GDM1 (cell line): ENCODE measurements at places on chromosomes 4 and X.

DNA sequence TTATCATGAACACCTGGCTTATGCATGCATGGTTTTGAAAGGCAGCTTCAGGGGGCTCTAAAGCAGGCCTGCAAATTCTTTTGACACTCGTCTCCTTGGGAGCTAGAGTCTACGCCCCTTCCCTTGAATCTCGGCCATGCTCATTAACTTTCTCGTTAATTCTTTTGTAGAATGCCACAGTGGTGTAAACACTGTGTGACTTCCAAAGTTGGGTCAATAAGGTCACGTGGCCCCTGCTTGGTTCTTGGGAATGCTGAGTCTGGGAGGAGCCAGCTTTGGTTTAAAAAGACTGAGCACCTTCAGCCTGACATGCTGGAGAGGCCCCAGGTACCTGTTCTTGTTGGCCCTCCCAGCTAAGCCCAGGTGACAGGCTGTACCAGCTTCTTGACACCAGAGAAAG is 228.4 kb downstream of the DHRSX start:
- DNase-seq = no peak

DNA sequence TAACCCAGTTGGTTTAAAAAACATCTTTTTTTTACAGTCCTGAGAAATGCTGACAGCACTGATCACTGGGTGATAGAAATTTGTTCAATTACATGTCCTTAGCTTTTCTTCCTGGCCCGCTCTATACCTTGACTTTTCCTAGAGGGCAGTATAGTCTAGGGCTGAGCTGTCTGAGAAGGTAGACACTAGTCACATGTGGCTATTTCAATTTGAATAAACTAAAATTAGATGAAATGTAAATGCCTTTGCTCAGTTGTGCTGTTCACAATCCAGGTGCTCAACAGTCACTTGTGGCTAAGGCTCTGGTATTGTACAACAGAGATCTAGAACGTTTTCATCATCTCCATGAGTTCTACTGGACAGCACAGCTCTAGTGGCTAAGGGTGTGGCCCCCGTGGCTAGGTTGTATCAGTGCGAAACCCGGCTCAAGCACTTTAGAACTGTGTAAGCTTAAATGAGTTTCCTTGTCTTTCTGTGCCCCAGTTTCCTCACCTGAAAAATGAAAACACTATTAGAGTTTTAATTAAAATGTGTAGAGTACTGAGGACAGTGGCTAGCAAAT is 111.6 kb upstream of the WDR17 start:
- no peak for DNase-seq

DNA sequence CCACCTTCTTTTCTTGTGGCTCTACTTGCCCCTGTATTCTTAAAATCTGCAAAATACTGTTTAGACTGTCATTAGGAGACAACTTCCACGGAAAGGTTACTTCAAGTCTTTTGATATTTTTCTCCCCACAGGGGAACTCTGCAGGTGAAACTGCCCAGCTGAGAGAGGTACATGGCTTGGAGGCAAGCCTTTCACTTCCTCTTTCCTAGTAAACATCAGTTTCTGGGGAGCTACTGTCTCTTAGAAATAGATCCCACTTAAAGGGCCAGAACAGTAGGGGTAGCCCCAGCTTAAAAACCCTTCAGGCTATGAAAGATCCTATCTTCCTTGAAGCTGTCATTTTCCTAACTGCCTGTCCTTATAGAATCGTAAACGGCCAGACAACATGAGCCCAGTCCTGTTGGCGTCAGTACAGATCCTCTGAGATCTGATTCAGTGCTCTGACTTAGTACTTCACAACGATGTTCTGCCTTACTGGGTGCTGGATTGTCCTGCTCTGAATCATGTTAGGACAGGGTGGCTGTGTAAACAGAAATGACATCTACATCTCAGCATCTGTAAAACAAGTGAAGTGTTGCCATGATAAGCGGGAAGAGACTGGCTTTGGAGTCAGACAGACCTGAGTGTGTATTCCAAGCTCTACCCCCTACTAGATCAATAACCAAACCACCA is 102.1 kb downstream of the ITIH6 start:
- no peak for DNase-seq

DNA sequence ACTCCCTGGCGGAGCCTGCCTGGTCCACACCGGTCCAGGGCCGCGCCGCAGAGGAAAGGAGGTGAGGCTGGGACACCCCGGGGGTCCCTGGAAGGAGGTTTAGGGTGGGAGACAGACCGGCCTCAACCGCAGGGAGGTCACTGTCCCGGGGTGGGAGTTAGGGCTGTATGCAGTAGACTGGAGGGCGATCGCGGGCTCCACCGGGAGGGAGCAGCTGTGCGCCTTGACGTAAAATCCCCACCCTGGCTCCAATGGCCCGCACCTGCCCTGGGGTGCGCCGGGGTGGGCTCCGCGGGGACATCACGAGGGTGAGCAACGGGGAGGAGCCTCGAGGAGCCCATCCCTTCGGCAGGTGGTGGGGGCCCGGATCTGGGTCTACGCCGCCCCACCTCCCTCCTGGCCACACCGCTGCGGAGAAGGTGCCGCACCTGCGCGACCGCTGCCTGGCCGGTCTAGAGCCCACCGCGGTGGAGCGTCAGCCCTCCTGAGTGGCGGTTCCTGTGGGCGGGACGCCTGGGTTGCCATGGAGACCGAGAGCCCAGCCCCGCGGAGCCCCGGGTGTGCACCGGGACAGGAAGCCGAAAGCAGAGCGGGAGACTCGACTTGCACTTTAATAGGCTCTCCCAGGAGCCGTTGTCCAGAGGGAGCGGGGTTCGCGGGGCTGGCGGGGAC is 105.1 kb downstream of the ADRA2C start:
- no peak for DNase-seq

DNA sequence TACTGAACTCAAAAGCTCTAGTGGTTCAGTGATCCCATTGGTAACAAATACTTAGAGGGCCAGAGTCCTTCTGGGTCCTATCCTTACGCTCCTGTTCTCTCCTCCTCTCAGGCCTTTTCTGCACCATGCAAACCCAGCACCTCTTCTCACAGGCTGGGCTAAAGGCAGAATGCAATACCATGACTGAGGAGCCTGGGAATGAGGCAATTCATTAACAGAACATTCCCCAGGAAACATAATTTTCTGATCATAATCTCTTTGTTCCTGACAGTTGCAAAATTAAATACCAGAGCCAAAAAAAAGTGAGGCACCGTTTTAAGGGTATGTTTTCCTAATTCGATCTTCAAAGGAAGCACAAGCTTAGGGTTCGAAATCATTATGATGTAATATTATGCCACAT is 9.0 kb downstream of the SORBS2 start:
- DNase-seq = no peak

GRCh38 chr4:3491681-3492405 is 28.7 kb downstream of the DOK7 start:
- no peak for DNase-seq

DNA sequence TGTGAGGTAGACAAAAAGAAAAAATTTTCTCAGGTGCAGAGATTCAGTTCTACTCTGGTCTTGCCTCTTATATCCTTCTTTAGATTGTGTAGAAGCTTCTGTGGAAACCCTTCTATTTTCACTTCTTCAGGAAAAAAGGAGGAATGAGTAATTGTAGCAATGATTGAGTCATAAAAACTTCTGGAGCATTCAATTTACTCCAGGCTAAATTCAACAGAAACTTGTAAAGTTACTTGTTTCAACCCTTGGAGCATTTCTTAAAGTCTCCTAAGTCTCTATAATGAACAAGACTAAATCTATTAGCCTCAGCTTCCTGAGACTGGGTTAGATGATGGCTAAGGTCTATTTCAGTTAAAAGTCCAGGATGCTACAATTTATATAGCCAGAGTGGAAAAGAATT is 29.9 kb downstream of the BOD1L1 start:
- no peak for DNase-seq

DNA sequence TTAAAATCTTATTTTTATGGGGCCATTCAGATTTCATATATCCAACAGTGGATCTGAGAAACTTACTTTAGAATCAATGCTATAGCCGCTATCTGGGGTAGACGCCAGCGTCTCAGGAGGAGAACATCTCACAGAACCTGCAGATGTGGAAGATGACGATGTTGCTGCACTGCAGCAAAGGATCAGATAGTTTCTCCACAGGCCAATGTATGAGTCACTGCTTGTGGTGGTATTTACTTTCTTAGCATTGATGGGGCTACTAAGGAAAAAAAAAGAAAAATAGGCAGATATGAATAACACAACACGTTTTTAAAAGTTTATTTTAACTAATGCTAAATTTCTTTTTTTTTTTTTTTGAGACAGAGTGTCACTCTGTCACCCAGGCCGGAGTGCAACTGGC is 85.9 kb downstream of the ZAR1 start:
- DNase-seq = no peak

- no peak for DNase-seq
Measured at GRCh38 chr4:5504486-5504885, 203.9 kb downstream of the EVC2 start.

DNA sequence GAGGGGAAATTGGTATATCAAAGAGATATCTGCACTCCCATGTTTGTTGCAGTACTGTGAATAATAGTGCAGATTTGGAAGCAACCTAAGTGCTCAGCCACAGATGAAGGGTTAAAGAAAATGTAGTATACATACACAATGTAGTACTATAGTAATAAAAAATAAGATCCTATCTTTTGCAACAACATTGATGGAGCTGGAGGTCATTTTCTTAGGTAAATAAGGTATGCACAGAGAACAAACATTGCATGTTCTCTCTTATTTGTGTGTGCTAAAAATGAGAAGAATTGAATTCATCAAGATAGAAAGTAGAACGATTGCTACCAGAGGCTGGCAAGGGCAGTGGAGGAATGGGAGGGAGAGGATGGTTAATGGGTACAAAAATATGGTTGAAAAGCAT is 117.9 kb upstream of the TRAM1L1 start:
- no peak for DNase-seq

- DNase-seq = no peak
Measured at GRCh38 chrX:154381271-154381670, 2.2 kb downstream of the EMD start.

DNA sequence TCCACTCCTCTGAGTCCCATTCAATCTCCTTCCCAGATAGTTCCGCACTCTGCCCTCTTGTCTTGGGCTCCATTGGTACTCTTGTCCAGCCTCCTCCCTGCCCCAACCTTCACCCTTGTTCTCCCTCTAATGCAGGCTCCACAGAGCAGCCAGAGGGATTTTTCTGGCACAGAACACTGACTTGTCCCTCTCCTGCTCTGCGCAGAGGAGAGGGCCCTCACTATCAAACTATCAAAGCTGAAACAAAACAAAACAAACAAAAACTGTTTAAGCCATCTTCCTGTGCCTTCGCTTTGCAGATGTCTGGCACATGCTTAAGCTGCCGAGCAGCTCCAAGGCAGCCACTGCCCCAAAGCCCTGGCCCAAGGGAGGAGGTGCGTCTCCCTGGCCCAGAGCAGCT is 2.9 kb downstream of the CNGA2 start:
- DNase-seq = no peak

GRCh38 chr4:15470128-15470475 is 420 bp downstream of the CC2D2A start:
- DNase-seq = no peak

- DNase-seq = no peak
Measured at GRCh38 chr4:148017801-148018200, 285.9 kb downstream of the ARHGAP10 start.

DNA sequence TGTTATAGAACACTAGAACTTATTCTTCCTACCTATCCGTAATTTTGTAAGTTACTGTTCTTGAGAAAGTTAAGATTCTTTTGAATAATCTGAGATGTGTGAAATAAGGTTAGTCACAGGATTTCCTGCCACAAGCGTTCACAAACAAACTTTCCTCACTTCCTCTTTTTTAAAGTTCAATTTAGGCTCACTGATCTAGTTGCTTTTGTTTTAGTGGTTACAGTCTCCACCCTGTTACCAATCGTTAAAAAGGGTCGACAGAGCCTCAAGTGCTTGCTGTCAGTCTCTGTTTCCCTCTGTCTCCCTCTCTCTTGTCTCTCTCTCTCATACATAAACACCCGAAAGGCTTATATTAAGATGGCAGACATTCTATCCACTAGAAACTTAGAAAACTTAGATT is 35.9 kb upstream of the STK26 start:
- peak; percentile 66 for DNase-seq

GRCh38 chrX:133335027-133335426 is 80.3 kb downstream of the GPC4 start:
- DNase-seq = no peak

DNA sequence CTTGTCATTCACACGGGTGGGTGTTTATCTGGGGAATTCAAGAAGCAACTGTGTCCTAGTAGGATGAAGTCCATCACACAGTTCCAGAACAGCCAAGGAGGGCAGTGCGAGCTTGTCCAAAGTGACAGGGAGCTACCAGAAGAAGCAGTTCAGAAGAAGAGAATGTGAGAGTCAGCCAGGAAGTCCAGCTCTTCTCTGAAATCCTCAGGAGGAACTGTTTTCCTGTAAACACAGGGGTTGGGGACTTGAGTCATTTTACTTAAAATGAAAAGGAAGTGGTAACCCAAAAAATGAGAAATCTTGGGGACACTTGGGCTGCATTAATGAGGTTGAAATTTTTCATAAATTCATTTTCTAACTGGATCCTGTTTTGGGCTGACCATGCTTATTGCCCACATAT is 8.2 kb upstream of the TLR10 start:
- DNase-seq = no peak

- no peak for DNase-seq
Measured at GRCh38 chr4:11028334-11028733, 343.8 kb upstream of the CLNK start.

GRCh38 chr4:60129740-60130139 is 1070.4 kb upstream of the ADGRL3 start:
- DNase-seq = no peak

GRCh38 chr4:130603043-130603442 is 1507.1 kb downstream of the C4orf33 start:
- no peak for DNase-seq

GRCh38 chrX:102339312-102340298 is 92.6 kb downstream of the NXF2 start:
- DNase-seq = no peak

GRCh38 chr4:6032249-6033244 is 14.3 kb upstream of the C4orf50 start:
- no peak for DNase-seq

DNA sequence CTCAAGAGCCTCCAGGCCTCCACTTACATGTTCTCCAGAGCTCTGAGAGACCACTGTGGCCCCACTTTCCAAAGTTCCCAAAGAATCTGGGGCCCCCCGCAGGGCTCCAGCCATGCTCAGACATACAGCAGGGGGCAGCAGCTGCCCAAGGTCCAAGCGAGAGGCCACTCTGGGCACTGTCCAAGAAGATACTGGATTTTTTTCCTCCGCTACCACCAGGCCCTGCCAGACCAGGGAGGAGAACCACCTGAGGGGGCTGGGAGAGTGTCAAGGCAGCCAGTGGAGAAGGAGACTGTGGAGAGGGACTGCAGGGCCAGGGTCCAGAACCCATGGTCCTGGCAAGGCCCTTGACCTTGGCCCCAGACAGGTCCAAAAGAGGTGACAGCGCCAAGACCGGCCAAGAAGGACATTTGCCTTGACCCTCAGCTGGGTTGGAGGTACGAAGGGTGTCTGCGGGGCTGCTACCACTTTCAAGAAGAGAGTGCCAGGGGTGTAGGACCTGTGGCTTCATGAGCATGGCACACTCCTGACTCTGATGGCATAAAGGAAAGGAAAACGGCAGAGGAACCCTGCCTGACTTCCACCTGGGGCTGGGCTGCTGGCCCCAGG is 5.3 kb downstream of the EMD start:
- DNase-seq = no peak

GRCh38 chr4:138405934-138406567 is 163.9 kb upstream of the SLC7A11 start:
- DNase-seq = no peak
